Activated CD8-positive, alpha-beta memory T cell treated with anti-CD3 and anti-CD28 coated beads, Interleukin-2, amount 10 ng/mL, durations not matched to agents 7 days and 5 days (primary cell): ENCODE measurements at places on chromosomes 12 and 14. TPM values are rescaled to one million over a fixed set of nuclear protein-coding genes. Genes with fewer than 3 reads are reported as not detected.

The DBX2 gene
- total RNA-seq = not detected

The MYO1H gene
- not detected for total RNA-seq

The TSHR gene
- total RNA-seq = not detected

The STXBP6 gene
- not detected for total RNA-seq

The MIP gene
- not detected for total RNA-seq

The CNTN1 gene
- total RNA-seq = not detected

The KRR1 gene
- 97.7 TPM for total RNA-seq

The NPAS3 gene
- not detected for total RNA-seq

The KIAA0586 gene
- 24.1 TPM for total RNA-seq

The KCNA5 gene
- not detected for total RNA-seq

The TOMM20L gene
- total RNA-seq = not detected

The ANKRD33 gene
- total RNA-seq = not detected

The KRT82 gene
- total RNA-seq = not detected

The TAS2R50 gene
- 0.89 TPM for total RNA-seq

The DHRS4L2 gene
- 19.4 TPM for total RNA-seq

The TXNDC16 gene
- total RNA-seq = 11.5 TPM

The PROX2 gene
- total RNA-seq = 0.21 TPM

The PGF gene
- 0.56 TPM for total RNA-seq

The IRAK3 gene
- total RNA-seq = 0.52 TPM

The CLEC14A gene
- total RNA-seq = not detected

The TAS2R30 gene
- 3.4 TPM for total RNA-seq

The SPTB gene
- total RNA-seq = not detected

The ETFBKMT gene
- 2.1 TPM for total RNA-seq

The TSPAN19 gene
- not detected for total RNA-seq
